Suprapubic skin (tissue), 4 donors: ENCODE measurements at places on chromosomes 7 and 10. TPM values are rescaled to one million over a fixed set of nuclear protein-coding genes. Genes with fewer than 3 reads are reported as not detected.
A peak's percentile ranks its signal among the peaks of the same experiment; 100 is the strongest.

GRCh38 chr7:29548823-29549222 is 14.8 kb upstream of the PRR15 start:
- no peak for DNase-seq

DNA sequence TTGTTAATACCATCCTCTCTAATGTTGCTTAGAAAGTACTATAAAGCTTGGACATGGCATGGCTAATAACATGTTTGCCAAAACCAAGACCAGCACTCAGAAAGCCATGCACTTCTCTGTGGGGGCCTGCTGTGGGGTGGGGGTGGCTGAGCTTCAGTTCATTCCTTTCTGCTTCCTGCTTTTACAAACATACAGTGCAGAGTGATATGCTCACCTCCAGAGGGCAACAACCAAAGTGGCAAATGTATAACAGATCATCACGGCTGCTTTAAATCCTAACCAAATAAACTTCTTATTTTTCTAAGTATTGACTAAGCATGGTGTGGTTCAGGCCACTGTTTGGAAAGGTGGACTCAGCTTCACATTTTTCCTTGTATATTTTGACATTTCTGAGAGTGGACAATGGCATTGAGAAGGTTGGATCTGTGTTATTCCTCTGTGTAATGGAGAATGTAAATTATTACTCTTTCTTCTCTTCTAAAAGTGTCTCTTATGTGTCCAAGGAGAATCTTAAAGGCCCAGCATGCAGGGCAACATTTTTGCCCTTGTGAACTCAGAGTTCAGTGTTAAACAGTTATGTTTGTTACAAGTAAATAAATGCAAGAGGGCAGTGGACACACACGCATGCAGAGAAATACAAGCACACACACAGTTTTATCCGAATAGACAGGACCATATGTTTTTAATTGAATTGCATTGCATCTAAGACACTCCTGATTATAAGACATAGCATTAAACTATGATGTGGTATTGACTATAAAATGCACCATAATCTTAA is 186.1 kb downstream of the HERPUD2 start:
- no peak for DNase-seq

GRCh38 chr10:60767424-60767823 is 10.9 kb upstream of the CDK1 start:
- DNase-seq, result no peak

DNA sequence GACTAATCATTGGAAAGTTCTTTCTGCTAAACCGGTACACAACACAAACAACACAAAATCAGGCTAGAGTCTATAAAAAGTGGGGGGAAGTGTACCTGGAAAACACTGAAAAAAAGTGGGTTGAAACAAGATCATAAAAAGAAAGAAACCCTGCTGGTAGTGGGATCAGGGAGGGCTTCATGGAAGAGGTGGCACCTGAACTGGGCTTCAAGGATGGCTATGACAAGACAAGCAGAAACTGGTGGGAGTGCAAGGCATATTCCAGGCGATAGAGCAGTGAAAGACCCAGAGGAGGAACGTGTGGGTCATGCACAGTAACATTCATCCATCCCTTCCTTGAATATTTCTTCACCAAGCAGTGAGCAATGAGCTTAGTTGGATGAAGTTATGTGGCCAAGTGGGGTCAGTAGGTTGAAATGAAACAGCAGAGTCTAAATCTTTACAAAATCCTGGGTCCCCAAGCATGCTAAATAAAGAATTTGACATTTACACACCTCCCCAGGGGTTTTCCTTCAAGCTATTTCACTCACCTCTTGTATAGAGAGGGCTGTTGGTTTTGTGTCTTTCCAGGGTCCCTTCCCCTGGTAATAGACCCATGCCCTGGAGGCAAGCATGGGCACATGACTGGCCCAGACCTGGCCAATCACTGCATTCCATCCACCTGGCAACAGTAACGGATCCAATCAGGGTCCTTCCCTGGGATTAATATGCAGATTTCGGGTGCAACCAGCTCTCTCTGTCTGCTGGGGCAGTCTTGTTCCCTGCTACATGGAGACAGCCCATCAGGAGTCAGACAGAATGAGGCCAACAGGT is 38.2 kb downstream of the SPOCK2 start:
- no peak for DNase-seq

- peak; percentile 4 for DNase-seq
Observed at GRCh38 chr10:95567903-95568630, 6.9 kb upstream of the SORBS1 start.

- no peak for DNase-seq
Observed at GRCh38 chr7:96778263-96778662, 68.6 kb upstream of the SEM1 start.

GRCh38 chr7:286266-286665 is 3.7 kb upstream of the FOXL3 start:
- DNase-seq, result peak; percentile 33

DNA sequence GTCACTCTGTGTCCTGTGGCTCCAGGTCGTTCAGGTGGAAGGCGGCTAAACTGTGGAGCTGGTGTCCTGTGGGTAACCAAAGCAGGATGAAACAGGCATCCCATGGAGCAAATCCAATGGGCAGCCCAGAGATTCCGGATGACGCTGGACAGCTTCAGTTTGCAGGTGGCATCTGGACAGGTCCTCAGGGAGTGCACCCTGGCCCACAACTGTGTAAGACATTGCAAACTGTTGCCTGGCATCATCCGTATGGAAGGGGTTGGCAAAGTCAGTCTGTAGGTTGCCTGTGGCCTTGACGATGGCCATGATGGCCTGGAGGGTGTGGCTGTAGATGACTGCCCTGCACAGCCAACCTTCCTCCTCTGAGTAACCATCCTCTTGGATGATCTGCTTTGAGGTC is 35.5 kb downstream of the RPS24 start:
- no peak for DNase-seq

- DNase-seq, result no peak
Observed at GRCh38 chr7:127652333-127653248, 597 bp downstream of the SND1 start.

GRCh38 chr10:4522296-4523000 is 303.6 kb upstream of the AKR1E2 start:
- DNase-seq, result no peak

DNA sequence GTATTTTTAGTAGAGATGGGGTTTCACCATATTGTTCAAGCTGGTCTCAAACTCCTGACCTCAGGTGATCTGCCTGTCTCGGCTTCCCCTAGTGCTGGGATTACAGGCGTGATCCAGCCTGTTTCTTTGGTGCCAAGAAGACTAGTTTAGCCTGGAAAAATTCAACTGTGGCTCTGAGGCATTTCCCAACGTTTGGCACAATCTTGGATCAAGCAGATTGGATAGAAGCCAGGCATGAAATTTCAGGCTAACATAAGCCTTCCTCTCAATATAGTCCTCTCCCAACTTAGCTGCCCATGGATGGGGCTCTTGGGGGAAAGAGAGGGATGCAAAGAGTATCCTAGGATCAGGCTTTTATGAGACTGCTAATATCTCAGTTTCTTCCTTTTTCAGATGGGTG is 53.8 kb downstream of the APBB1IP start:
- no peak for DNase-seq

- no peak for DNase-seq
Observed at GRCh38 chr7:153682628-153683027, 369.6 kb upstream of the DPP6 start.

- DNase-seq, result no peak
Observed at GRCh38 chr10:128322950-128323349, 196.7 kb upstream of the MKI67 start.

DNA sequence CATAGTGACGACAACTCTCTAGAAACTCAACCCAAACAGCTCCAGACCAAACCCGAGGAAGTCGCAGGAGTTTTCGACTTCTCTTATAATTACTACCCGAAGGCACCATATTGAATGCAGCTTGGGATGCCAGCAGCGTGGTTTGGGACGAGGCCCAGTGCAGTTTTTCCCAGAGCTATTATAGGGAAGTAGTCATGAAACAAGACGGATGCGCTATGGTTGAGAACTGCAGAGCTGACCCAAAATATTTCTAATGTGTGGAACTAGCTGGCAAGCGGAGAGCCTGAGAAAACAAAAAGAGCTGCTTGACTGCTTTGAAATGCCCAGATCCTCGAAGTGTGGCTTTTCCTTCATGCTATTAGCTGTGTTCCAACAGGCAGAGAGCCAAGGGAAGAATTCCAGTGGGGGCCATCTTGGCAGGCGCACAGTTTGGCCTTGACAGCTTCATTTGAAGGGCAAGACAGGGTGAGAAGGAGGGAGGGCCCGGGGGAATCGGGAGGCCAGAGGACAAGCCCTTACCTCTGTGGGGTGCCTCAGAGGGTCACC is 122.7 kb downstream of the CUL2 start:
- DNase-seq, result no peak

GRCh38 chr7:38886265-38886664 is 22.7 kb downstream of the VPS41 start:
- DNase-seq, result no peak

- no peak for DNase-seq
Observed at GRCh38 chr7:7992506-7992905, 23.9 kb downstream of the GLCCI1 start.

- DNase-seq, result no peak
Observed at GRCh38 chr7:67371429-67372305, 375.0 kb downstream of the TYW1 start.

GRCh38 chr10:72173619-72174296 is 42.1 kb upstream of the ANAPC16 start:
- DNase-seq, result no peak

GRCh38 chr7:12646139-12646538 is 41.3 kb upstream of the ARL4A start:
- no peak for DNase-seq

GRCh38 chr7:155355176-155355575 is 57.5 kb downstream of the INSIG1 start:
- DNase-seq, result no peak

GRCh38 chr10:32981760-32982159 is 23.7 kb upstream of the ITGB1 start:
- no peak for DNase-seq

DNA sequence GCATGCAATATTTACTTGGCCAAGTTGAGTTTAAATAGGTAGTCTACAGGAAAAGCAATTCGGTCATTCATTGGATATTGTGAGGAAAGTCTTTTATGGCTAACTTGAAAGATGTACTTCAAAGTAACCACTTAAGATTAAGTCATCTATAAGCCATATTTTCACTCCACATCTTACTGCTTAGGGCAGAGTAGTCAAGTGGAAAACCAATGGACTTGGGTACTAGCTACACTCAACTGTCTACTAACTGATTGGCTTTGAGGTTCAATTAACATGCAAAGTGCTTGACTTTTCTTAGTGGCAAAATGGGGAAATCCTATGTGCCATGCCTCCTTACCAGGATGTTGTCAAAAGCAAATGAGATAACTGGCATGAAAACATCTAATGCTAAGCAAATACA is 51.0 kb downstream of the CAV1 start:
- DNase-seq, result no peak

GRCh38 chr7:141461924-141462323 is 89.3 kb upstream of the AGK start:
- DNase-seq, result no peak

DNA sequence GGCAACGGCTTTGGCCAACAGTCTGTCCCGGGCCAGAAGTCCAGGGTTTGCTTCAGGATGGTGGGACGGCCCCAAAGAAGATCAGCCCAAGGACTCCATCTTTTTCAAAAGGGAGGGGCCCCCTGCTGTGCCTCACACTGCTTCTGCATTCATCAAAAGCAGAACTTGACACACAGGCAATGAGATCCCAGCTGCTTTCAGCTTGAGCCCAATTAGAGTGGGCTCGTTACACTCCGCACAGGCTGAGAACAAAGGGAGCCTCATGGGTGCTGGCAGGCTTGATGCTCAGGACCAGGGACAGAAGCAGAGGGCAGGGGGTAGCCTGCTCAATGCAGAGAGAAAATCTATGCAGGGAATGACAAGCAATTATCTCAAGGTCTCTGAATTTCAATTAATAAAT is 45.5 kb downstream of the VOPP1 start:
- no peak for DNase-seq

- DNase-seq, result no peak
Observed at GRCh38 chr7:89223900-89224395, 428.4 kb upstream of the TEX47 start.

GRCh38 chr7:103637094-103637493 is 191.1 kb upstream of the SLC26A5 start:
- no peak for DNase-seq

DNA sequence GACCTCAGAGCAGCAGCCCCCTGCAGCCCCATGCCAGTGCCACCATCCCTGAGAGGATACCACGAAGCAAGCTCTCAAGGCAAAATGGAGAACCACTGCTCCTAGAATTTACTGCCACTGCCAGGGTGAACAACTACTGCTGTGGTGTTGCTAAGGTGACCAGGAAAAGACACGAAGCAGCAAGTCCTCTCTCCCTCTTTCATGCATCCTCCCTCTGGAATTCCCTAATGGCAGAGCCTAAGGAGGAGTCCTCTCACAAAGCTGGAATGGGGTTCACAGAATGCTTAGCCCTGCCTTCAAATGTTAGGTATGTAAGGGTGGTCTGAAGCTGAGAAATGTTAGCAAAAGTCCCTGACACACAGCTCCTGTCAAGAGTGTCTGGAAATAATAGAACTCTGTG is 35.8 kb upstream of the NPSR1 start:
- DNase-seq, result no peak

DNA sequence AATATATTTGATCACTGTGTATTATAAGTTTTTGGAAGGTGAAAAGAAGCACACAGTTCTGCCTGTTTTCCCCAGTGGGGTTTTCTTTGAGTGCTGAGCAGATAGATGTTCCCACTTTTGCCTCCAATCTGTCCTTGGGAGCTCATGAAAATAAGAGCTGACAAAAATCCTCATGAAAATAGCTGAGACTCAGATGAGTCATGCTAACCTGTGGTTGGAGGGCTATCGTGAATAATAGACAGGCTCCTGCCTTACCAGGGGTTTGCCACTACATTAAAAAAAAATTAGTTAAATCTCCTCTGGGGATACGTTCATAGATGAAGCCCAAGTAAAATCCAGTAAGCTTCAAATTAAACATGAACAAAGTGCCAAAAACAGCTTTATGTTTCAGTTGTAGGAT is 10.9 kb upstream of the AOAH start:
- DNase-seq, result no peak

DNA sequence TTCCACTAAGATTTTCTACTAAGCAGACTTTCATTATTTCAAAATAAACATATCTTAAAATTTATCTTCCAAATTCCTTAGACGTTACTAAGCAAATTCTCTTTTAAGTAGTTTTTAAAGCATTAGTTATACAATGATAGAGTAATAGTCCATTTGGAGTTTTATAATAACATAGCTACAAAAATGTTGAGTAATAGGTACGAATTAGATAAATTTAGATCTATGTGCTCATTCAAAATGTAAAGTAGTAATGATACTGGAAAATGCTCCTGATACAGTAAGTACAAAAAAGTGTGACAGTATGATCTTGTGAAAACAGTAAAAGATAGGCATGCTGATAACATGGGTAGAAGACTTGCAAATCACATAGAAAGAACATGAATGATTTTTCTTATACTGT is 4.5 kb downstream of the DMTF1 start:
- no peak for DNase-seq

FOXP2 gene
- total RNA-seq, result 16.2 TPM

MYOZ1 gene
- total RNA-seq, result 1.3 TPM

PCLO gene
- total RNA-seq, result 6.1 TPM

OPALIN gene
- total RNA-seq, result not detected

DNAJB6 gene
- total RNA-seq, result 230 TPM

UPP1 gene
- 5.7 TPM for total RNA-seq

SRRM3 gene
- 8.5 TPM for total RNA-seq

FEZF1 gene
- not detected for total RNA-seq

NME8 gene
- total RNA-seq, result 2.0 TPM

PCDH15 gene
- not detected for total RNA-seq

ADAM22 gene
- total RNA-seq, result 1.5 TPM
